ENCODE measurements at places on chromosomes 5 and 9.

GRCh38 chr9:136761545-136761981 lies 2.8 kb downstream of the LCN15 start:
- no peak for DNase-seq

DNA sequence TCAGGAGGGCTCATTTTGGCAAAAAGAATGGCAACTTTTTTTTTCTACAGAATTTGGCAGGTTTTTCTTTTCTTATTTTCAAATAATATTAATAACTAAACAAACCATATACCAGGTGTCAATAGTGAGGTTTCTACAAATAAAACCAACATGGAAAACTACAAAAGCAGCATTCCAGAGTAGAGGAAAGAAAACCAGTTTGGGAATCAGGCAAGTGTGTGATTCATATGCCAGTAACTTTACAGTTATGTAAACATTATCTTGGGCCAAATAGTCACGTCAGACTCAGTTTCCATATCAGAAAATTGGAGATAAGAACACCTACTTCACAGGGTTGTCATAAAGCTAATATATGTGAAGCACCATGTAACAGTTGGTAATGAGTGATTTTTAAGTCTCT lies 51.7 kb downstream of the FBXW11 start:
- DNase-seq = peak; percentile 56

DNA sequence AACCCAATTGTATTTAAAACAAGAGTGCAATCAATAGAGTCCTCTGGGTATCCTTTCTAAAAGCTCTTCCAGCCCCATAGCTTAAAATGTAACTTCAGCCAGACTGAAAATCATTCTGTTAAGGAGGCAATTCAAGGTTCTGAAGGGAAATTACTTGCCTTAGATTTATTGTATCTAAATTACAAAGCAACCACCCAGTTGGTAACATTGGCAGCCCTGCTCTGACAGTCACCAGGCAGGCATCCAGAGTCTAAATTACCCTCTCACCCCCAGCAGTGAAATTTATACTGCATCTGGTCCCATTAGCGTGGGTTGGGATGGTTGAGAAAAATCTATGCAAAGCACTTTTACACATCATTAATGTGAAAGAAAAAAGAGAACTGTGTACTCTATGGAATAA lies 514.7 kb downstream of the MTRR start:
- no peak for DNase-seq

GRCh38 chr9:3458806-3459475 lies 66.9 kb downstream of the RFX3 start:
- no peak for DNase-seq

Data from EH (cell line).